ENCODE measurements at places on chromosomes 5 and 9.

GRCh38 chr5:162939991-162940390, 497.4 kb upstream of the CCNG1 start:
- DNase-seq, result no peak

DNA sequence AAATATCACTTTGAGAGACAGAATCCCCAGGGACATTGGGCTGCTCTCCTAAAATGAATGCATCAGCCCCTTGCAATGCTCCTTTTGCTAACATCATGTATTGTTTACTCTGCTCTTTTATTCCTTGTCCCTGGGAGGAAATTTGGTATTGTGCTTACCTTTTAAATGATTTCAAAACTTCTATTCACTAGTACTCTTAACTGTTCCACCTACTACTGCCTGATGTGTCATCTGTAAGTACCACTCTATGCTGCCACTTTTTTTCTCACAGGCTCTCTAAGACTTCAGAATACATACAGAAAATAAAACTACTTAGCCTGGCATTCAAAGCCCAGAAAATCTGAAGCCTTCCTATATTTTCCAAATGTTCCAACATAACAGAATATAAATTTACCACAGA, 667.2 kb downstream of the BRINP1 start:
- DNase-seq, result no peak

GRCh38 chr9:98049288-98050072, 7.1 kb upstream of the NANS start:
- no peak for DNase-seq

- DNase-seq, result no peak
These were observed 60.7 kb downstream of the NSD1 start for GRCh38 chr5:177194268-177194667.

DNA sequence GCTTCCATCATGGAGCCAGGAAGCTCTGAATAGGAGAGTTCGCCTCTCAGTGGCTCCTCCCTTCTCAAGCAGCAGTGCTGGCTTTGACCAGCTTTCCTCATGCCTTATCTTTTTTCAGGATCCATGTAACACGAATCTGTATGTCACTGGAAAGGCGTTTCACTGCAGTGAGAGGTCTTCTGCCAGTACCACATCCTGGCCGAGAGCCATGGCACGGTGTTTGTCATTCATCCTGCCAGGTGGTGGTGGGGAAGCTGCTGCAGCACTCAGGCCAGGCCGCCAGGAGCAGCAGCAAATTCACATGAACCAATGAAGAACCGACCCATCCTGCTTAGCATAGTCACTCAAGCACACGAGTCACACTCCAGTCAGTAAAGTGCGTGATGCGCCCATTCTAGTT, 179.0 kb downstream of the FANCC start:
- no peak for DNase-seq

DNA sequence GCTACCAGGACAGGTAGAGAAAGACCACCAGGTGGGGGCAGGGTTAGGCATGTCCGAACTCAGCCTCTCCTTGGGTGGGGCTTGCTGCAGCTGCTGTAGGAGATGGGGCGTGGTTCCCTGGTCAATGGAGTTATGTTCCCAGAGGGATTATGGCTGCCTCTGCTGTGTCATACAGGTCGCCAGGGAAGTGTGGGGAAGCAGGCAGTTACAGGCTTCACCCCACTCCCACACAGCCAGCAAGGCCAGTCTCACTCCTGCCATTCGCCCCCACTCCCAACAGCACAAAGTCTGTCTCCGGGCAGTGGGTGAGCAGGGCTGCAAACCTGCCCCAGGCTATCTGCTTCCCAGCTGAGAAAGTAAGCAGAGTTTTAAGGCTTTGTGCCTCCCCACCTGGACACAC, 20.0 kb upstream of the CEP72 start:
- DNase-seq, result no peak

DNA sequence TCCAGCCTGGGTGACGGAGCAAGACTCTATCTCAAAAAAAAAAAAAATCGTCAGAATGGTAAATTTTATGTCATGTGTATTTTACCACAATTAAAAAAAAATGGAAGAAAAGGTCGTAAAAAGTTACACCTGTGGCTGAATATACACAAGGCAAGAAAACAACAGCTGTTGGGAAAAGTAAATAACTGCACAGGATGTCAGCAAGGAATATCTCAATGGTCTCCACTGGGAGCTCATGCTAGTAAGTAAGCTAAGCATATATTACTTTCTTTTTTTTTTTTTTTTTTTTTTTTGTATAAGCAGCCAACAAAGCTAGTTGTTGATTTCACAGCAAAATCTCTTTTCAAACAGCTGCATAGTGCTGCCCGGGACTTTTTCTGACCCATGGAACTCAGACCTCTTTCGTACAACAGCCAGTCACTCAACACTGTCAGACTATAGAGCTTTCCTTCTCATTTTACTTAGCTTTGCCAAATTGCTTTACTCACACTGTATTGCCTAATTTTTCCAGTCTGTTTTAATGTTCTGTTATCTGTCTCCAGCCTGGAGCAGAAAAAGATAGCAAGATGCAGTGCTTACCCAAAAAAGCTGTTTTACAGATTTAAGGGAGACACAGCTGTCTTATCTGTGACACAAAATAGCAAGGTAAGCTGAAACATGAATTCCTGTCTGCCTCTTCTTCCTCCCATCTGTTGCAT, 175.9 kb downstream of the ENC1 start:
- DNase-seq, result no peak

GRCh38 chr5:181058786-181059296, 18.8 kb downstream of the BTNL9 start:
- DNase-seq, result no peak

GRCh38 chr9:95880021-95880690, 4.7 kb downstream of the ERCC6L2 start:
- no peak for DNase-seq

DNA sequence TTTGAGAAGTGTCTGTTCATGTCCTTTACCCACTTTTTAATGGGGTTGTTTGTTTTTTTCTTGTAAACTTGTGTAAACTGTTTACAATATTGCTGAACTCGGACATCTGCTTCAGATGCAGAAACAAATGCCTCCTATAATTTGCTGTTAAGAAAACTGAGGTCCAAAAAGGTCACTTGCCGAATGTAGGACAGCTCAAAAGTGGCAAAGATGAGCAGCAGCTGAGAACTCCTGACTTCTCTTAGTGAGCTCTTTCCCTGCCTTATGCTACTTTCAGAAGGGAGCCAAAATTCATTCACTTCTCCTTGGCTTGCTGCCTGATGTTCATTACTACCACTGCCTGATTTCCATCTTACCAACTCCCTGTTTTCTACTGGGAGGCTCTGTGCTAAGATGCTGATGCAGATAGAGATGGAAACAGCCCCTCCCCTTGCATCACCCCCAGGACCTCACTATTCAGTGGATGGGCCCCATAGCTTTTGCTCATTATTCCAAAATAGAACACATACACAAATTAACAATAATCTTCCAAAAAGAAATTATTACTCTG, 60.1 kb downstream of the SEMA6A start:
- no peak for DNase-seq

- peak; percentile 96 for DNase-seq
These were observed 51.7 kb downstream of the RXRA start for GRCh38 chr9:134377976-134378375.

DNA sequence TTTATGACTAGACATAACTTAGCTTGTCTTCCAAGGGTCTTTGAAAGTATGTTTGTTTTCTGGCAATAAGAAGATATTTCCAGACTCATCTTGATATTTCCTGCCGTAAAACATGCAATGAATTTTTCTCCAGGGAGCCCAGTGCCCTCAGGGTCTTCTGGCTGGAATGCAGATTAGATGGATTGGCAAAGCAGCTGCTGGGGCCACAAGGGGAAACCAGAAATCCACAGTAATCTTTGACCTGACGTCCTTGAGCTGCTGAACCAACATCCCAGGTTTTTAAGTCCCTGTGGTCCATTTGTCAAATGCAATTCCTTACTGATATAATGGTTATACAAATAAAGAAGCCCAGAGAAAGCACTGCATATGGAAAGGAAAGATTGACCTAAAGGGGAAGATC, 93.0 kb downstream of the THBS4 start:
- no peak for DNase-seq

- peak; percentile 11 for DNase-seq
These were observed 167.0 kb upstream of the ZNF618 start for GRCh38 chr9:113708821-113709713.

- DNase-seq, result no peak
These were observed 72.8 kb downstream of the SHB start for GRCh38 chr9:37995961-37996818.

- DNase-seq, result no peak
These were observed 31.8 kb downstream of the PTGES start for GRCh38 chr9:129720865-129721545.

GRCh38 chr9:107274953-107275422, 8.1 kb upstream of the RAD23B start:
- DNase-seq, result no peak

DNA sequence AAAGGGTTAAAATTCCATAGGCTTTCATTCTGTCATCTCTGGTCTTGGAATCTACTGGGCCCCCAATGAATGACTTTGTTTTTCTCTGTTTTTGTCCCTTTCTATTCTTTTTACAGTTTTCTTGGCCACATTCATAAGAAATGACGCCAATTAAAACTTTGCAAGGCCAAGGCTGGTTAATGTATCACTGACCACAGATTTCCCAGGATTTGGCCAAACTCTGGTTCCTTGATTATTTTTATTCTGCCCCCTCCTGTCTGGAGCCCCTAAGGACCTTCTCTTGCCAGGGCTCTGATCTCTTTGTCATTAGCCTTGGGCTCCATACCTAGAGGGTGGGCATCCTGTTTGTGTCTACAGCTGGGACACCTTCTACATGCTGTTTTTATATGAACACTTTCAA, 388.9 kb upstream of the PAPPA start:
- no peak for DNase-seq

DNA sequence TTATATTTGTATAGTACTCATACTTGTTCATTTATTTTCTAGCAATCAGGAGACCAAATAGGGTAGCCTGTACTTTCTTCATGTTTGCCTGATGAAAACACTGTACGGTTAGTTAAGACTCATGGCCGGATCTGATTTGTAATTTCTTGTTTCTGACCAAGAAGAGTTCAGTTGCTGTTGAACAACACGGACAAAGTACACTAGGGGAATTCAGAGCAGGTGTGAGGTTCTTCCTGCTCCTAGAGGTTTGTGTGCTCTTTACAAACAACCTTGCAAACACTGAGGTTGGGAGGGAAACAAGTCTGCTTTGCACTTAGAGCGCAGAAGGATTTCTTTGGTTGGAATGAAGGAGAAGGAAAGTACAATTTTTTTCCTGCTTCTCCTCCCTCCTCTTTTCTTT, 69.7 kb downstream of the TRIO start:
- peak; percentile 64 for DNase-seq

GRCh38 chr9:22005021-22005701, 3.9 kb downstream of the CDKN2B start:
- no peak for DNase-seq

DNA sequence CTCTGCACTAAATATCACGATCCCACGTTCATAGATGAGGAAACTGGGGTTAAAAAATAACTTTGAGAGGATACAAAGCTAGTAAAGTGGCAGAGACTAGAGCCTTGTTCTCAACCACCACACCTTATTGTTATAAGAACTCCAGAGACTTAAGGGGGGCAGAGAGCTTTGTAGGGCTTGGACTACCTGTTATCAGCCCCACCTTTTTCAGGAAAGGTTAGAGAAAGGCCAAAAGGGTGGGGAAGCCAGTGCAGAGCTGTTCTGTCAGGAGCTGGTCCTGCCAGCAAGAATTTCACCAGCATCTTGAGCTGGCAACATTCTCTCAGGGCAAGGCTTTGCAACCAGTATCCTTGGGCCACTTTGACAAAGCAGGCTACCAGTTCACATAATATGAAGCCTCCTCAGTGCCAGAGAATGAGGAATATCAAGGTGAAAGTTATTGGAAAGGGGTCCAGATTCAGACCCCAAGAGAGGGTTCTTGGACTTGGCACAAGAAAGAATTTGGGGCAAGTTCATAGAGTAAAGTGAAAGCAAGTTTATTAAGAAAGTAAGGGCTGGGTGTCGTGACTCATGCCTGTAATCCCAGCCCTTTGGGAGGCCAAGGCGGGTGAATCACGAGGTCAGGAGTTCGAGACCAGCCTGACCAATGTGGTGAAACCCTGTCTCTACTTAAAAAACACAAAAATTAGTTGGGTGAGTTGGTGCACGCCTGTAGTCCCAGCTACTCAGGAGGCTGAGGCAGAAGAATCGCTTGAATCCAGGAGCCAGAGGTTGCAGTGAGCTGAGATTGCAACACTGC, 66.2 kb upstream of the CLINT1 start:
- DNase-seq, result peak; percentile 78

GRCh38 chr9:110573305-110573704, 6.2 kb downstream of the SVEP1 start:
- DNase-seq, result no peak

- DNase-seq, result no peak
These were observed 39.7 kb upstream of the SPRY4 start for GRCh38 chr5:142364251-142365145.

GRCh38 chr9:71487061-71487460, 281.3 kb downstream of the CEMIP2 start:
- no peak for DNase-seq

DNA sequence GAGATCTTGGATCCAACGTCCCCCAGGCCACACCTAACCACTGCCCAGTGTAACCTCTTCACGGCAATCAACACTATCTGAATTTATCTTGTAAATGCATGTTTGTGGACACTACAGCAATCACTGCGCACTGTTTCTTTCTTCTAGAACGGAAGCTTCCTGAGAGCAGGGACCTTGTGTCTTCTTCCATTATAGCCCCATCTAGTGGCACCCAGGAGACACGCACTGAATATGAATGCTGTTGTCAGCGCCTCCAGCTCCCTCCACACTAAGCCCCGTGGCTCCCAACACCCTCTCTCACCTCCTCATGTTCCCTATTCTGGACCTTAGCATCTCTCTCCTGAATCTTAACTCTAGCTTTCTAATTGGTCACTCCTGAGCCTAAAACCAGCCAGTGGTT, 72.7 kb downstream of the SMIM23 start:
- DNase-seq, result no peak

DNA sequence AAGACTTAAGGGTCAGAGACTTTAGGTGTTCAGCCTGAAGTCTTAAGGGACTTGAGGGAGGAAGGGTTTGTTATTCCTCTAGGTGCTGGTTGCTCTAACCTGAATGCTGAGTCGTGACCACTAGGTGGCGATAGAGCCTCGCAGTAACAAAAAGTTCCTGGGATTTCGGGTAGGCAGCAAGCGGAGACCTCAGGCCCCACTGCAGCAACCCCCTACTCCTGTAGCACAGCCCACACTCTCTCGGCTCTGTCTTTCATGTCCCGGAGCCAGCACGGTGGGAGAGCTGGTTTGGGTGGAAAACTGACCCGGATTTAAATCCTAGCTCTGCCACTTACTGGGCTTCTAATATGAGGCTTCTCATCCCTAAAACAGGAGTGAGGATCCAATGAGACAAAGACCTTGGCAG, 100.3 kb upstream of the PANK3 start:
- DNase-seq, result peak; percentile 81

GRCh38 chr5:72505539-72506157, 1.6 kb downstream of the ZNF366 start:
- DNase-seq, result no peak

- no peak for DNase-seq
These were observed 49.0 kb upstream of the RIC1 start for GRCh38 chr9:5579881-5580280.

GRCh38 chr5:55226934-55227663, at the start of gene MCIDAS:
TSS of gene MCIDAS (minus strand) at chr5:55227315. CDS start at chr5:55227138, 177 bp downstream.
- peak; percentile 64 for DNase-seq

- no peak for DNase-seq
These were observed 117.6 kb upstream of the S1PR3 start for GRCh38 chr9:88873635-88874034.

GRCh38 chr5:65738305-65738704, 16.3 kb downstream of the NLN start:
- no peak for DNase-seq
